Activated CD4-positive, CD25-positive, alpha-beta regulatory T cell treated with anti-CD3 and anti-CD28 coated beads, Interleukin-2, amount 50 U/mL, for 72 hours (primary cell): ENCODE measurements at places on chromosomes 3 and 15.

DNA sequence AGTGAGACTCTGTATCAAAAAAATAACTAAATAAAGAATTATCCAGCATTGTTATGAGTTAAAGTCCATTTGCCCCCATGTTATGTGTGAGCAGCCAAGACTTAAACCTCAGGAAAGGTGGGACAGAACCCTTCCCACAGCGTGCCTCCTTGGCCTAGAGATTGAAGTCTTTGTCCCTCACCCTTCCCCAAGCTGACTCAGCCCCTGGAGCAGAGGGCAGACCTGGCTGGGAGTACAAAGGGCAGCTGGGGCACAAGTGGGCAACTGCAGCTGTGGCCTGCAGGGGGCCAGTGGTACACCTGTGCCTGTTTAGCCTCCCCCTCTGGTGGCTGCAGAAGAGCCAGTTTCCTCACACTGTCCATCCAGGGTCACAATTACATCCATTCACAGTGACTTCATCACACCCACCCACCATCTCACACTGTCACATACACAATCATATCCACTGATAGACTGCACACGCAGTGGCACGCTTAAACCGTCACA lies 940 bp upstream of the ACY1 start:
- peak; percentile 49 for DNase-seq

- no peak for DNase-seq
These were observed 68.6 kb downstream of the ARPP21 start for GRCh38 chr3:35707904-35708303.

DNA sequence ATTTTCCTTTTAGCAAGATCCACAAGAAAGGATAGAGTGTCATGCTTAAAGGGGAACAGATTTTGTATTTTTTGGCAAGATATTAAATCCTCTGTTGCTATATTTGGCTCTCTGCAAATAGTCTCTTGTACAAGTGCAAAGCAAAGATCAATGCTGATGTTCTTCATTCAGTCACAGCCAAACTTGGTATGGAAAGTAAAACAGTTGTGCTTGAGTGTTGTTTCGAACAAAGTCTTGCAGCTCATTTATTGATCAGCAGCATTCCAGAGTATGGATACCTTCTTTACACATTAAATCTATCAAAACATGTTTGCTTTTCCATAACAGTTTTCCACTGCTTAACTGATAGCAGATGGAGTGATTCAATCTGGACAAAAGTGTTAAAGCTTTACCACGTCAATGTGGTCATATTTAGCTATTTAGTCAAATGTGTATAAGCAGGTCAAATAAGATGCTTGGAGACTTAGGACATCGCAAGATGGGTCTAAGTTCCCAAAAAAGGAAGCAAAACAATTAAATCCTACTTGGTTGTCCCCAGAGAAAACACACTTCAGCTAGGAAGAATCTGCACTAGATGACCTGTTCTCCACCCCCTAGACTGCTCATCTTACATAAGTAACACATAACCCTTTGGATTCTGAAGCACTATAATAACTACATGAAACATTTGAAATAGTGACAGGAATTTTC lies 52.4 kb downstream of the VGLL3 start:
- DNase-seq: no peak

DNA sequence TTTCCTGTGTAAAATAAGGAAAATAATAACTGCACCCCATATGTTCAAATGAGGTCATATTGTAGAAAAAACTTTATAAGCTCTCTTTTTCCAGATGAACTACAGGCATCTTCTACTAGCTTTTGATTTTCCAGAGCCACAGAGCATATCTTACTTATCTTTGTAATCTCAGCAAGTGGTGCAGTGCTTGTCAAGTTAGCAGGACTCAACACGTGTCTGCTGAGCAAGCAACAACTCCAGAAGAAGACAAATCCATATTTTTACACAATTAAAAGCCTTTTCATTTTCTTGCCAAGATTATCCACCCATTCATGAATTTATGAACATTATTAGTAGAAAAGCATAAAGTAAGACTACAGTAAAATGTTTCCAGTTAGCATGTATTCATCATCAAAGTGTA lies 14.4 kb upstream of the TSC22D2 start:
- DNase-seq: no peak

- DNase-seq: no peak
These were observed 418.1 kb downstream of the EPHA6 start for GRCh38 chr3:97232393-97233034.

DNA sequence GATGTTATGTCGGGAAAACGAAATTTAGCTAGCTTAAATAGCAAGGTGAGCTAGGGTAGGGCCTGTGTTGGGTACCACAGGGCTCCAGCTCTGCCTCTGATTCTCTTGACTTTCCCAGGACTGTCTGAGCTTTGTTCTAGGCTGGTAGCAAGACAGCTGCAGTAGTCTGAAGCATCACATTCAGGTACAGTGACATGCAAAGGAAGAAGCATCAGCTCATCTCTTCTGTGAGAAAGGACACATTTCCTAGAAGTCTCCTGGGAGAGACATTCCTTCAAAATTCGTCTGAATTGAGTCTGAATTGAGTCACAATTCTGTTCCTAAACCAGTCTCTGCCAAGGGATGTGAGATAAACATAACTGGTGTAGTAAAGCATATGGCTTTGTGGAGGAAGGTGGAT lies 8.5 kb upstream of the UBXN7 start:
- DNase-seq: no peak
